Mesothelial cell of epicardium (in vitro differentiated cells): ENCODE measurements at places on chromosomes 7 and 10. TPM values are rescaled to one million over a fixed set of nuclear protein-coding genes. Genes with fewer than 3 reads are reported as not detected.

Gene ATOH7
- total RNA-seq: 0.18 to 0.70 TPM (median 0.38 TPM) in 3 replicates

Gene ECD
- total RNA-seq: 30.2 to 31.4 TPM (median 30.5 TPM) in 3 replicates

Gene HOXA13
- 6.9 to 7.7 TPM (median 7.5 TPM) in 3 replicates for total RNA-seq

Gene GARIN1A
- total RNA-seq: 3.4 to 4.1 TPM (median 3.5 TPM) in 3 replicates

DNA sequence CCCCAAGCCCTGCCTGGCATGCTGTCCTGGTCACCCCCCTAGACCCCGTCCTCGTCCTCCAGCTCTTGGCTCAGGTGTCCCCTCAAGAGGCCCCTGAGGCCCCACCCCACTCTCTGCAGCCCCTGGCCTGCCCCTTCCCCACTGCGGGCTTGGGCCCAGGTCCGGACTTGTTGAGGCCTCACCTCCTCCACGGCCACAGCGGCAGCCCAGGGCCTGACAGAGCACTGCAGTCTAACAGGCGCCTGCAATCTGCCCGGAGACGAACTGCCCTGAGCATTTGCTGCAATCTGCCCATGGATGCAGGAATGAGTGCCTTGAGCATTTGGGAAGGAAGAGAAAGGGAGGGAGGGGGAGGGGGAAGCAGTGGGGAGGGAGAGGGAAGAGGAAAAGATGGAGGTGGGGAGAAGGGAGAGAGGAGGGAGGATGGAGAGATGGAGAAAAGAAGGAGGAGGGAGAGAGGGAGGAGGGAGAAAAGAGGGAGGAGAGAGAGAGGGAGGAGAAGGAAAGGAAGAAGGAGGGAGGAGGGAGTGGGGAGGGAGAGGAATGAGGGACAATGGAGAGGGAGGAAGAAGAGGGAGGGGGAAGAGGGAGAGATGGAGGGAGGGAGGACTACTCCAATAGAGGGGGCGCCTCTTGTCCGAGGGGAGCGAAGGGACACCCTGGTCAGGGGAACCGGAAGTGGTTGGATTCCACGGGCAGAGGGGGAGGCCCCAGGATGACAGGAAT, 73.9 kb downstream of the PDGFA start:
- no peaks in the 10 kb centered on the region for H3K36me3 ChIP-seq
- no peak overlapping the region for H3K4me3 ChIP-seq
- peak overlapping the region; percentile 47 for H3K27ac ChIP-seq
- H3K27me3 ChIP-seq: no peaks in the 10 kb centered on the region
- DNase-seq: no peak
- H3K4me1 ChIP-seq: peaks cover 15% of the 10 kb centered on the region

GRCh38 chr10:58773944-58774343, 261.3 kb downstream of the BICC1 start:
- H3K4me1 ChIP-seq: peaks cover 32% of the 10 kb centered on the region
- H3K36me3 ChIP-seq: no peaks in the 10 kb centered on the region
- H3K4me3 ChIP-seq: no peak overlapping the region

DNA sequence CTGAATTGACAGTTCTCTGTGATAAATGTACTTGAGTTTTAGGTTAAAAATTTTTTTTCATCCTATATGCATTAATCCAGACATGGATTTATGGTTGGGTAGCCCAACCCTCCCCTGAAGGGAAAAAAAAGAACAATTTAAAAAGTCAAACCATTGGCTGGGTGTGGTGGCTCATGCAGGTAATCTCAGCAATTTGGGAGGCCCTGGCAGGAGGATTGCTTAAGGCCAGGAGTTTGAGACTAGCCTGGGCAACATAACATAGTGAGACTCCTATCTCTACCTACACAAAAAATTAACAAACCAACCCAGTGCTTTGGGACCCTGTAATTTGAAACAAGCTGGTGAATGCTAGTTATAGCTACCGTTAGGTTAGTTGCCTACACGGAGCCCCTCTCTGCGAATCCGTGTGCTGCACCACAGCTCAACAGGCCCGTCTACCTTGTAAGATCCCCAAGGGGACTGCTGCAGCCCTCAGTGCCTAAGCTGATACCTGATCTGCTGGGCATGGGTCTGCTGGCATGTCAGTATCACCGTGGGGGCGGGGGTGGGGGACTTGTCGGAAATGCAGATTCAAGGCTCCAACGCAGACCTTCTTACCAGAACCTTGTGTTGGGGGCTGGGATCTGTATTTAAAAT, 32.8 kb downstream of the TSPAN14 start:
- peaks cover 21% of the 10 kb centered on the region for H3K4me1 ChIP-seq
- H3K36me3 ChIP-seq: peaks cover 17% of the 10 kb centered on the region
- peak overlapping the region; percentile 11 for H3K27ac ChIP-seq
- H3K27me3 ChIP-seq: no peaks in the 10 kb centered on the region
- no peak overlapping the region for H3K4me3 ChIP-seq

GRCh38 chr10:12018438-12019282, 23.9 kb downstream of the UPF2 start:
- no peak overlapping the region for H3K4me3 ChIP-seq
- H3K36me3 ChIP-seq: peaks cover 7% of the 10 kb centered on the region
- H3K27me3 ChIP-seq: no peaks in the 10 kb centered on the region
- H3K4me1 ChIP-seq: no peaks in the 10 kb centered on the region
- no peak for DNase-seq

DNA sequence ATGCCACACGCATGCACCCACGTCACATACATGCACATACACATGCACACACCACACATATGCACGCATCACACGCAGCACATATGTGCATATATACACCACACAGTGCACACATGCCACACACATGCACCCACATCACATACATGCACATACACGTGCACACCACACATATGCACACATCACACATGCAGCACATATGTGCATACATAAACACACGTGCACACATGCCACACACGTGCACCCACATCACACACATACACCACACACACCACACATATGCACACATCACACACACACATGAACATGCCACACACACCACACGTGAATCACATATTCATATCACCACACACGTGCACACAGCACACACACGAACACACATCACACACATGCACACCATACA, 338.8 kb downstream of the PTPRN2 start:
- H3K27me3 ChIP-seq: no peaks in the 10 kb centered on the region
- no peak overlapping the region for H3K4me3 ChIP-seq
- no peak for DNase-seq
- no peak overlapping the region for H3K27ac ChIP-seq
- H3K4me1 ChIP-seq: no peaks in the 10 kb centered on the region

- H3K4me3 ChIP-seq: no peak overlapping the region
- DNase-seq: no peak
- H3K27ac ChIP-seq: no peak overlapping the region
- no peaks in the 10 kb centered on the region for H3K36me3 ChIP-seq
- peaks cover 12% of the 10 kb centered on the region for H3K4me1 ChIP-seq
- H3K27me3 ChIP-seq: peaks cover 1% of the 10 kb centered on the region
These were observed 337.0 kb upstream of the MEOX2 start for GRCh38 chr7:16023503-16023902.

DNA sequence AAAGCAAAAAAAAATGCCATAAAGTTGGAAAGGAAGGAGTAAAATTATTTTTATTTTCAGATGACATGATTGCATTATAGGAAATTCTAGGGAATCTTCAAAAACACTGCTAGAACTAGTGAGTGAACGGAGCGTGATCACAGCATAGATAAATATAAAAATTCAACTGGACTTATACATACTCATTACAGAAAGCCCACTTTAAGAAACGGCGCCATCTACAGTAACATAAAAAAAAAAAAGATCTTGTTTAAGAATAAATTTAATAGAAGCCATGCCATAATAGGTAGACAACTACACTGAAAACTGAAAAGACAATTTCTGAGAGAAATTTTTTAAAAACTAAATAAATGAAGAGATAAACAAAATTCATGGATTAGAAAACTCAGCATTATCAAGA, 623.1 kb upstream of the MGMT start:
- no peaks in the 10 kb centered on the region for H3K36me3 ChIP-seq
- peaks cover 28% of the 10 kb centered on the region for H3K27me3 ChIP-seq
- DNase-seq: no peak
- no peak overlapping the region for H3K27ac ChIP-seq

DNA sequence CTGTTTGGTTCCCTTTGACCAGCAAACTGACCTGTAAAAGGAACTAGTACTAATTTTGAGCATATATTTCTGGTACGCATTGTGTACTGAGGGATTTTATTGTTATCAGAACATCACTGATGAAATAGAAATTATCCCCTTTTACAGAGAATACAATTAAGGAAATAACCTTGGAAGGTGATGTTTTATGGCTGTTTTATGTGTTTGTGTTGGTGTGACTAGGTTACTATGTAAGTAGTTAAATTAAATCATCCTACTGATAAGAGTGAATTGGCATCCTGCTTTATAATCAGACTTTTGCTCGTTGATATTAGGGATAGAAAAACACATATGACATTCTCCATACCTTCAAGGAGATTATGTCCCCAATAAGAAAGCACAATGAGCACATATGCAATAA, 596.6 kb downstream of the SORCS3 start:
- no peak overlapping the region for H3K27ac ChIP-seq
- peaks cover 6% of the 10 kb centered on the region for H3K27me3 ChIP-seq
- H3K36me3 ChIP-seq: no peaks in the 10 kb centered on the region
- peaks cover 4% of the 10 kb centered on the region for H3K4me1 ChIP-seq
- no peak overlapping the region for H3K4me3 ChIP-seq

DNA sequence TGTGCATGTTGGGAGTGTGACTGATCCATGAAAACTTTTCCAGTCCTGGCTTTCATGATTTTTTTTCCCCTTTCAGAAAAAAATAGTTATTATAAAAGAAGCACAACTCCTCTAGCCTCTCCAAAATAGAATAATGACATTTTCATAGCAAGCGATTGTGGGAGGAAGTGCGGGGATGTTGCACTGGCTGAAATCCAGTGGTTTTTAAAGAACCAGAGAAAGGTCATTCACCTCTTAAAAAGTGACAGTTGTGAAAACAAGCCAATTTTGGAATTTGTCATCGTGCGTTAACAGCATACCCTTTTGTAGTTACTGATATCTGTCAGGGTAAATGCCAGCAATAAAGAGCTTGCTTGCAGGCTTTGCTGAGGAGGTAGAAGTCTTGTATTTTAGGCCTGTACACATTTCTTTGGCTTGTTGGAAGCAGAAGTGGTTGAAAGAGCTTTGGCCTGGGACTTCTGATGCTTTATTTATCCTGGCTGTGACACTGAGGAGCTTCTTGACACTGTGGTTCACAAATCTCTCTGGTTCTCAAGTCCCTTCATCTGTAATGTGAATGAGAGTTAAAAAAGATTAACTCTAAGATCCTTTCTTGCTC, 545.9 kb downstream of the REEP3 start:
- peaks cover 15% of the 10 kb centered on the region for H3K4me1 ChIP-seq
- peaks cover 5% of the 10 kb centered on the region for H3K27me3 ChIP-seq
- H3K4me3 ChIP-seq: no peak overlapping the region
- DNase-seq: no peak
- no peaks in the 10 kb centered on the region for H3K36me3 ChIP-seq
- no peak overlapping the region for H3K27ac ChIP-seq

DNA sequence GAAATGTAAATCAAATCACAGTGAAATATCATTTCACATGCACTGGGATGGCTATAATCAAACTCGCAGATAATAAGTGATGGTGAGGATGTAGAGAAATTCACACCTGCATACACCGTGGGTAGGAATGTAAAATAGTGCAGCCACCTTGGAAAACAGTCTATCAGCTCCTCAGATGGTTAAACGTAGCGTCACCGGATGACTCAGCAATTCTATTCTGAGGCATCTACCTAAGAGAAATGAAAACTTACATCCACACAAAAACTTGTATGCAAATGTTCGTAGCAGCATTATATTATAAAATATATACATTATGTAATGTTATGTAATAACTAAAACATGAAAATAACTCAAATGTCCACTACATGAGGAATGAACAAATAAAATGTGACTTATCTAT, 38.9 kb downstream of the SH3PXD2A start:
- H3K4me3 ChIP-seq: no peak overlapping the region

GRCh38 chr7:106288263-106288662, 3.5 kb upstream of the NAMPT start:
- no peak for DNase-seq
- H3K4me3 ChIP-seq: no peak overlapping the region
- H3K36me3 ChIP-seq: no peaks in the 10 kb centered on the region
- H3K4me1 ChIP-seq: peaks cover 14% of the 10 kb centered on the region
- no peak overlapping the region for H3K27ac ChIP-seq
- H3K27me3 ChIP-seq: no peaks in the 10 kb centered on the region

DNA sequence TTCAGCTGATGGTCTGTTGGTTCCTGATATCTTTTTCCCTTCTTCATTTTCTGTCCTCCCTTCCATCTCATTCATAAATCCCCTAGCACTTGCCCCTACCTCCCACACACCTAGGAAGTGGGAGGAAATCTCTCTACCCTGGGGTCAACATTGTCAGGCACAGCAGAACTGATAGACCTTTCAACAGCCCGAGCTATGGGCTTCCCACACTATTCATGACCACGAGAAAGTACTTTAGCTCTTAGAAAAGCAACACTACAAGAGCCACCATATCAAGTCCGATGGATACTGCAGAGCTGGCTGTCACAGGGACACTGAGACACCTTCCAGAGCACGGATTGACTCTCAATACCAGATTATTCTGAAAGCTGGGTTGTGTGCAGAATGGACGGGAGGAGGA, 180.6 kb upstream of the NEBL start:
- no peaks in the 10 kb centered on the region for H3K27me3 ChIP-seq
- DNase-seq: no peak
- H3K4me3 ChIP-seq: no peak overlapping the region
- no peak overlapping the region for H3K27ac ChIP-seq
